Stimulated activated CD4-positive, alpha-beta T cell treated with anti-CD3 and anti-CD28 coated beads, TNF-alpha, amount 100 ng/mL, for 1 hour (primary cell): ENCODE measurements at places on chromosomes 13 and 19.

DNA sequence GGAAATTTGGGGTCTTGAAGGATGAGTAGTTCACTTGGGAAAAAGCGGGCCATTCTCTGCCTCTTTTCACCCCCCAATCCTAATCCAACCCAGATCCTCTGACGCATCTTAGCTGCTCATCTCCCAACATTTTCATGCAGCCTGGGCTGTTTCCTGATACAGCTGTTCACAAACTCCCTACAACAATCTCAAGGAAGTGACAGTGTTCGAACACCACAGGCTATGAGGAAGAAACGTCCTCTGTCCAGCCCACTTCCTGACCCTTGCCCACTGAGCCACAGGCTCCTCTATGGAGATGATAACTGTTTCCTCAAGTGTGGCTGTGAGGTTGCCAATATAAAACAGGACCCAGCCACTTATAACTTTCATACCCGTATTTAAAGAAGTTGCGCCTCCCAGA is 16.2 kb downstream of the LMTK3 start:
- DNase-seq: no peak

- no peak for DNase-seq
Measured at GRCh38 chr13:96851856-96852445, 142.3 kb downstream of the OXGR1 start.

DNA sequence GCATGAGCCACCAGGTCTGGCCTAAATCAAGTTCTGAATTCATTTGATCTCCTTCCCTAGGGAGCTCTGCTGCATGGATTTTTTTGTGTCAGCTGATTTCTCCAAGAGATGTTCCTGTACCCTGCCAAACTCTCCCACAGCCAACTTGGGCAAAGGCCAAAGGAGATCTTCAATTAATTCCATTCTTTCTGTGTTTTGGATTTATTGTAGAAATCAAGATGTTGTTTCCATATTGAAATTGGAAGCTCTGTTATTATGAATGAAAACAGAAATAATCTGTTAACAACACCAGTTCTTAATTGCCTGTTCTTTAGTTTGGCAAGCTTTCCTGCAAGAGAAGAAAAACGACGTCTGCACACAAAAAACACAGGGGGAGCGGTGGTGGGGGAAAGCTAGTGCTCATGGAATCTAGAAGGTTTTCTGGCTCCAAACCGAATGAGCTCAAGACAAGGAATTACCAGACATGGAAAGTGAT is 86.5 kb upstream of the ABCC4 start:
- DNase-seq: no peak

- DNase-seq: peak; percentile 29
Measured at GRCh38 chr19:54430306-54431254, 15.3 kb downstream of the TTYH1 start.

GRCh38 chr13:28373810-28374209 is 121.1 kb downstream of the FLT1 start:
- no peak for DNase-seq

- no peak for DNase-seq
Measured at GRCh38 chr13:113425941-113426590, 27.2 kb downstream of the ADPRHL1 start.

DNA sequence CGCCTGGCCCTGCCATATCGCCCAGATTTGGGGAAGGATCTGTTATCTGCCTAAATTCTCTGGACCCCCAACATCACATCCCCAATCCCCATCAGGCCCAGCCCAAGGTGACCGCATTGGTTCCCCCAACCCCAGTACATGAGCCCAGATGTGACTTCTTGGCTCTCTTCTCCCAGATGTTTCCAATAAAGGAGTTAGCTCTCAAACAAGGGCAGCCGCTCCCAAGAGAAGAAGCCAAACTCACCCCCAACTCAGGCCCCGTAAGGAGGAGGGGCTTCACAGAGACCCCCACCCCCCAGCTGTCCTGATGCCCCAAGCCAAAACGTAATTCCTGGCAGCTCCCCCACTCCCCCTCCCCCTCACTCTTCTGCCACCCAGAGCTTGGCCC is 6.9 kb downstream of the FBN3 start:
- no peak for DNase-seq

GRCh38 chr13:59494151-59494550 is 669.6 kb downstream of the DIAPH3 start:
- DNase-seq: no peak

DNA sequence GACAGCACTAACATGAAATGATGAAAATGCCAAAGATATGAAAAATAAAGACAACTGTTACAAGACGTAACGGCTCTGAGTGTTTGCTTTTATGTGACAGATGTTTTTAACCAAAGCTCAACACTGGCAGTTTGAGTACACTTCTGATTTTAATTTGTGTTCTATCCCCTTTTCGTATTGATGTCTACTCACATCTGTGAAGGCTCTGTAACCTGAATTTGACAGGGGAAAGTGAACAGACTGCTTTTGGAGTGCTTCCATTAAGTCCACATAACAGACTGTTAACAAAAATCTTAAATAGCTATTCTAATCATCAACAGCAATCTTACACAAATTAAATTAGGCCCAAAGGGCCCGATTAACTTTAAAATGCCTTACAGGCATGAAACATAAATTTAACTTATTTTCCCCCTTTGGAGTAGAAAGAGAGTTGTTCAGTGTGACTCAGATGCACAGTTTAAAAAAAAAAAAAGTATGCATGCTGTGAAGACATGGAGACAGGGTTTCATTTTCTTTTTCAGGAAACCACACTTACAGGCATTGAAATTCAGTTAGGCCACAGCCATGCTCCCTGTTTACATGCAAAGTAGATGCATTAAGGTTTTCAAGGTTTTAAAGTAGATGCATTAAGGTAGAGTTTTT is 16.3 kb upstream of the RNASEH2B start:
- DNase-seq: no peak
